Stimulated activated CD4-positive, alpha-beta T cell treated with anti-CD3 and anti-CD28 coated beads, Interleukin-2, amount 100 ng/mL, for 24 hours (primary cell): ENCODE measurements at places on chromosomes 11 and 22.
A peak's percentile ranks its signal among the peaks of the same experiment; 100 is the strongest.

DNA sequence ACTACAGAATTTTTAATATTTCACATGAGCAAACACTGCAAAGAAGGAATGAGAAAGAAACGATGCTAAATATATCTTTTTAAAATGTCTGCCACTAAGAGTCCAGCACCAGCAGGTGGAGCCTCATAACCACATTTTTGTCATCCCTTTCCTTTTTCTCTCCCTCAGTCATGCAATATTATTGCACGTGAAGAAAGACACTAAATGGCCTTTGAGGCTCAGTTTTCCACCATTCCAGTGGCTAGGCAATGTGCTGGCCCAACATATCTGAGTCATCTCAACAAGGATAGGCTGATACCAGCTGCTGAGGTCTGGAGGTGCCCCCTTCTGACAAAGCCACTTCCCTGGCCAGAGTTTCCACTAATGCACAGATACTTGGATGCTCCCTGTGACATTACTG lies 1.8 kb downstream of the ALKBH8 start:
- DNase-seq = peak; percentile 32

DNA sequence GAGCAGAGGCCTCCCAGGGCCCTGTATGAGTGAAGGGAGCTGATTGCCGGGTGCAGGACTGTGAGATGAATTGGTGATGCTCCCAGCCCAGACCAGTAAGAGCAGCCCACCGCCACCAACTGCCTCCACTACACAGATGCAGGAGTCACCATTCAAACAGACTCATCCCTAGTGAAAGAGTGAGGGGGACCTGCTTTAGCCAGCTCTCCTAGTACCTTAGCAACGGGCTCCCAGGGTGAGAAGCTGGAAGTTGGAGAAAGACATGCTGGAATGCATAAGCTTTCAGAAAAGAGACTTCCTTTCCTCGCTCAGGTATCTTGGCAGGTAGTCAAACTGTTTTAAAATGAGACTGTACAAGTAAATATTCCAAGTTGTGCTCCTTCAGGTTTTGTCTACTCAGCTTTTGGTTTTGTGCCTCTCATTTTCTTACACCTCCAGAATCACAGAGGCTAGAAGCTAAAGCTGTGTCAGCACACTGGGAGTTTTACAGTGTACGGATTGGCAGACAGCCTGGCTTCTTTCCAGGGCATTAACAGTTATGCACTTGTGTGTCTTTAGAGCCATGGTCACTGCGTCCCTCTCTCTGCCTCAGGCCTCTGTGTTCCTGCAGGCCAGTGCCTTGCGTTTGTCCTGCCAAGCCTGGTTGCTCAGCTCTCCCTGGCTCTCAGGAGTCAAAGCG lies 146.2 kb downstream of the ATXN10 start:
- no peak for DNase-seq

DNA sequence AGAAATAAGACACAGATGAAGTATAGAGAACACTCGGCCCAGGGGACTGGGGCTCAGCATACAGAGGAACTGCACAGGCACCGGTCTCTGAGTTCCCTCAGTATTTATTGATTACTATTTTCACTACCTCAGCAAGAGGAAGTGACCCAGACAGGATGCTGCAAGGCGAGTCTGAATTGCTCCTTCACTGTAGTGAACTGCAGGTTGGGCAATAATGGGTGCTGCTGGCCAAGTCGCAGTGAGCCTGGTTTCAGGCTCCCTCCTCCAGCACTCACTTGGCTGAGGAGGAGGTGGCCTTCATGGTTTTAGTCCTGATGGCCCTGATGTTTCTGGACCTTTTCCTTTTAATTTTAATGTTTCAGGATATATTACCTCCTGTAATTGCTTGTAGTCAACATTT lies 10.4 kb downstream of the OR52K2 start:
- DNase-seq = no peak

- DNase-seq = no peak
Observed at GRCh38 chr22:34897126-34897525, 168.8 kb upstream of the ISX start.

DNA sequence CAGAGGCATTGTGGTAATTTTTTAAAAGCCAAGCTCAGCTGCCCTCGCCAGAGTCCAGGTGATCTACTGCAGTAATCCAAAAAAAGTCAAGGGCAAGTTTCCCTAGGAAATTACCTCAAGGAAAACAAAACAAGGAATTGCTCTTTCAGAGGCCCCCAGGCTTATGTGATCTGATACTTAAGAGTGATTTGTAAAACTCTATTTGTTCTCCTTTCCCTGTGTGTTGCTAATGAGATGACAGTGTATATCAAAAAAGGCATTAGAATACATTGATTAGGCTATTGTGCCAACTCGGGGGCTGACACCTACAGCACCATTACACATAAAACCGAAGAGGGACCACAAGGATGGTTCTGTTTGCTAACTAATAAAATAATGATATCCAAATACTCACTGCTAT lies 44.5 kb upstream of the CHRM4 start:
- no peak for DNase-seq

DNA sequence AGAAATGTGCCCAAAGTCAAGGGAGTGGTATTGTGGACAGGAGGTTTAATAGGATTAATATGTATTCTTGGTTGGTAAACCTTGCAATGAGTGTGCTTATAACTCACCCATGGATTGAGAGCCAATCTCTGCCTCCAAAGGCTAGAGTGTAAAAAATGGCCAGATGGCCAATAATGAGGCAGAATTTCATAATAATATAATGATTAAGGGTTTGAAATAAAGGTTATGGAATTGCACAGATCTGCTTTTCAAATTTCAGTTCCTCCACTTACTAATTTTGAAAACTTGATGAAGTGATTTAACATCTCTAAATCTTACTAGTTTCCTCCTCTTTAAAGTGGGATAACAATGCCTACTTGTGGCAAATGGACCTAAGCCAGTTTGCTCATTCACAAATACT lies 94.8 kb downstream of the BDNF start:
- no peak for DNase-seq

DNA sequence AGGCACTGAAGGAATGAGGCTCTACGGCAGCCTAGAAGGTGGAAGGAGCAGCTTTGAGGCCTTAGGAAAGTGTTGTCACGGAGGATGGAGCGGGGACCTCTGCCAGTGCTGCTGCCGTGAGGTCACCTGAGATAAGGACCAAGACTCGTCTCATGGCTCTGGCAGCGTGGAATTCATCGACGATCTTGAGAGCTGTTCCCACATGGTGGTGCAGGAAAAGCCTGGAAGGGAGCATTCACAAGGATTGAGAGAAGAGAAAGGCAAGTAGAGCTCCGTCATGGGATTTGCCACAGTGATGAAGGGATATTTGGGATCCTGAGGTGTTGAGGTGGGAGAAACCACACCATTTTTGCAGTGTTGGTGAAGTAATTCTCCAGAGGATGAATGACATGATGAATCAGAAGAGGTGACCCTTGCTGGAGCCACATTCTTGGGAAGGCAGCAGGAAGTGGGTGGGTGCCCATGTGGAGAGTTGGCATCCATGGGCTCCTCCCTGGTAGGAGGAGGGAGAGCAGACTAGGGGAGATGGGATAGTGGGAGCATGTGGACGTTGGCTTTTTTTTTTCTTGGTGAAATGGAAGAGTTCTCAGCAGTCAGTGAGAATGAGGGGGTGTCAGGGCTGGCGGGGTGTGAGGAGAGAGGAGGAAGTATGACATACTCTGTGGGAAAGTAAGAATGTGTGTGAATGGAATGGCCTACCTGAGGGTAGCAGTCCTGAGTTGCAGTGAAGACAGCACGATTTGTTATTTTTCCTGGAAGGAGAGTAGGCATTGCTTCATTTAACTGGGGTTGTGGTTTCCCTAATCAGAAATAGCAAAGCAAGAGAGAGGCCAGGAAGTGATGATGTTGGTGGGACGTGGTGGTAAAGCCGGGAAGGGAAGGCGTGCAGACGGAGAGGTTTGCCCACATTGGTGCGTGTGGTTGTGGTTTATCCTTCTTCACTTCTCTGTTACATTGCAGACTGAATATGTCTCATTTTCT lies 11.1 kb downstream of the PPP6R3 start:
- peak; percentile 49 for DNase-seq

- no peak for DNase-seq
Observed at GRCh38 chr11:81331611-81332235, 1401.9 kb downstream of the FAM181B start.

- DNase-seq = no peak
Observed at GRCh38 chr11:120392314-120392713, 56.1 kb downstream of the ARHGEF12 start.

DNA sequence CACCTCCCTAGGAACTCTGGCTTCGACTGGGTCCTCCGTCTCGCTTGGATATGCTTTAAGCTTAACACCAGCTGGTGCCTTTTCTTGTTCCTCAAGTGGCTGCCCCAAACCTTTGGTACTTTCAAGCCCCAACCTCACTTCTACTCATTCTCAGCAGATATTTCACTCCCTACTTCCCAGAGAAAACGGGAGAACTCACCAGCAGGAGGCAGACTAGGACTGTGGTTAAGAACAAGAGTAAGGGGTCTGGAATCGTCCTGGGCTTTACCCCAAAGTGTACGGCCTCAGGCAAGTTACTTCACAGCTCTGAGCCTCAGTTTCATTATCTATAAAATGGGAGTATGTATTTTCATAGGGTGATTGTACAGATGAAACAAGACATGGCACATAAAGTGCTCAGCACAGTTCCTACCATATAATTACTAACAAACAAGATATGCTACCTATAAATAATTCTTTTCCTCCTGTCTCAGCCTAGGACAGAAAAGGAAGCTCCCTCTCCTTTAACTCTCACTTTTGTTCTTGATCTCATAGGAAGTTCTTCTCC lies 37.8 kb downstream of the PAMR1 start:
- peak; percentile 8 for DNase-seq

GRCh38 chr11:20226933-20227332 lies 66.7 kb upstream of the DBX1 start:
- DNase-seq = no peak

- no peak for DNase-seq
Observed at GRCh38 chr11:125955856-125956255, 10.0 kb downstream of the VSIG10L2 start.

DNA sequence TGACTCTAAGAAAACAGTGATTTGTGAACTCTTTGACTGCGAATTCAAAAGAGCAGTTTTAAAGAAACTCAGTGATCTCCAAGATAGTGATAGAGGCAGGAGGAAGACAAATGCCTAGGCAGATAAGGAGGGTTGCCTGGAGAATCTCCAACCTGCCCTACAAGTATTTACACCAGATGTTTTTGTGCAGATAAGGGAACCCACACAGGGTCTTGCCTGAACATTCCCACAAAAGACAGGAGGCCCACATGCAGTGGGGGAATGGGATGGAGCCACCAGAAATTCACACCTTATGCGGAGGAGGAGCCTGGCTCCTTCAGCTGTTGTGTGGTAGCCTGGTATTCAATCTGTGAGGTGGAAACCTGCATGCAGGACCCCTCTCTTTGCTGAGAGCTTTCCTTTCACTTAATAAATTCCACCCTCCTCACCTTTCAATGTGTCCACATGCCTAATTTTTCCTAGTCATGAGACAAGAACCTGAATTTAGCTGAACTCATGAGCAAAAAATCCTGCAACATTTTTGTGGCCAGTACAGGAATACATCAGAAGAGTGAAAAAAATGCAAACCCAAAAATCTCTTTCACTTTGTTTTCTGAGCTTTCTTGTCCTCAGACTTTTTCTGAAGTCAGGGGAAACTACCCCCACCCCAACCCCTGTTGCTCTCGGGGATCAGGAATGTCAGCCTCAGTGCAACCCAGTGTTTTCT lies 8.1 kb upstream of the GLYAT start:
- no peak for DNase-seq

GRCh38 chr11:70019576-70020011 lies 58.5 kb upstream of the ANO1 start:
- no peak for DNase-seq

DNA sequence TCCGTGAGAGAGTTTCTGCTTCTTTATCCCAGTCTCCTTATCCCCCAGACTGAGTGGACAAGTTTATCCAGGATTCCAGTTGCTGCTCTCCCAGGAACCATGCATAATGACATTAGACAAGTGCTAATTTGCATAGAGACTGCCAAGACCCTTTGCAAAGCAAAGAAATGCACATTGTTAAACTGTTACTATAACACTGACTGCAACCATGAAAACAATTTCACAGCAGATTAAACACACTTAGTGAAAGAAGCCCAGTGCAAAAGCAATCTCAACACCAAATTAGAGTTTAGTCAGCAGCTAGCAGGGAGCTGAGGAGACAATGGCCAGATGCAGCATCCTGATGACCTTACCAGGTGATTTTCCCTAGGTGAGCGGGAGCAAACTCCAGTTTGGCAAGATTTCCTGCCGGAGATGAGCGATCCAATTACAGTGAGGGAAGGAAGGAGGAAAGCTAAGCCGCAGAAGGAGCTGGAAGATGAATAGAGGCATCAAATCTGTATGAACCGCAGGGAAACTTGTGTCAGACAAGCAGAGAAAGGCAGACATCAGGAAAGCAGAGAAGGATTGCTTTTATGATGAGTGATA lies 273.8 kb upstream of the B3GAT1 start:
- no peak for DNase-seq

GRCh38 chr11:129738242-129738641 lies 77.4 kb upstream of the TMEM45B start:
- no peak for DNase-seq

DNA sequence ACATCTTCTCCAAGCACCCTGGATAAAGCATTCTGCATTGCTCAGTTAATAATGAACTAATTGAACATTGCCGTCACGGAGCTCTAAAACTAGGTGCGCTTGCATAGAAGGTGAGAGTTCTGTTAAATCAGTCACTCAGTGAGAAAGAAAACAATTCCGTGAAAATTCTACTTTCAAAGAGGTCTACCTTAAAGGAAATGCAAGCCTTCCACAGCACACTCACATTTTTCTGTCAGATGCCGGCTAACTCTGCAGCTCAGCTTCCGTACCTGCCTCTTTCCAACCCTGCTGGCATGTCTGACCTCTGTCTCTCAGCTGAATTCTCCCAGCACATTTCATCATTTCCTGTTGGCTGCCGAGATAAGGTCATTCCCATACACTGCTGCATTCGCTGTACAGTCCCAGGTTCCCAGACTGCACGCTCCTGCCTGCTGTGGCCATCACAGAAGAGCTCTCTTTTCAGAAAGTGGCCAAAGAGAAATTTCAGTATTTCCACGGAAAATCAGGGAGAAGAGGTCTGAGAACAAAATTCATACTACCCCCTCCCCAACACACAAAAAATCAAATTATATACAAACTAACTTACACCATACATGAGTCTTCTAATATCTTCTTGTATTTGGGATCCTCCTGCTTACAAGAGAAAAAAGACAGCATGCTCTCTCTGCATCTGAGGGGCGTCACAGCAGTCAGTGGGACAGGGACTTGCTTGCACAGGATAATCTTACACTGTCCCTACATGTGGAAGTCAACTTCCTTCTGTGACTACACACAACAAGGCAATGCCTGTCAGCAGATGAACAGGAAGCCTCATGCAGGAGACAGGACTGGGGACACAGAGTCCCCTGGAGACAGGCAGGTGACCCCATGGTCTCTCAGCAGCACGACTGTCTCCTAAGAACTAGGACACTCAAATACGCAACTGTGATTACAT lies 55.1 kb downstream of the PACSIN2 start:
- no peak for DNase-seq

DNA sequence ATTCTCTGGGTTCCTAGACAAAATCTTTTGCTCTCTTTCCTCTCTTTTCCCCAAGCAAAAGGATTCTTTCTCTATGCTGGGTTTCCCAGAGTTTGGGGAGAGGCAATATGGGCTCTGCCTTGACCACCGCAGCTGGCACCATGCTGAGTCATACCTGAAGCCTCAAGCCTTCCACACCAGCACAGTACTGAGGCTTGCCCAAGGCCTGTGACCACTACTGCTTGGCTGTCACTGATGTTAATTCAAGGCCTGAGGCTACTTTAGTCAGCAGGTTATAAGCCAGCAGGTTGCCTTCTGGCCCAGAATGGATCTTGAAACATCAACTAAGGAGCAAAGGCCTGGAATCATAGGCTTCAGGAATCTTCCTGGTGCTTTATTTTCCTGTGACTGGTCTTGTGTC lies 185.3 kb downstream of the DYNC2H1 start:
- DNase-seq = no peak

- no peak for DNase-seq
Observed at GRCh38 chr11:9277176-9277575, 12.0 kb upstream of the DENND5A start.
